T follicular helper cell (primary cell): ENCODE measurements at places on chromosomes 6 and 20.

DNA sequence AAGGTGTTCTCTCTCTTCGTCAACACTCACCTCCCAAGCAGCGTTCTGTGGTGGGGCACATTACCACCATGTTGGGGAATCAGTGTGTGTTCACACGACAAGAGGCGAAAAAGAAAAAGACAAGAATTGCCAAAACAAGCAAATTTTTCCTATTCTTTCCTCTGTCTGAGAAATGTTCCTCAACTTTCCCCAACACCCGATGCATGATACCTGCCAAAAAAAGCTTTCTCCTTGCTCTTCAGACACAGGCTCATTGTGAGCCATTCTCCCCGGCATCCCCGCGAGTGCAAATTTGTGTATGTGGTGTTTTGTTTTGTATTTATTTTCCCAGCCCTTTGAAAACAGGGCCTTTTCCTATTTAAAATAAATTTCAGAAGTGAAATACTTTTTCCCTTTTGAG lies 100.9 kb downstream of the JAG1 start:
- DNase-seq: no peak

DNA sequence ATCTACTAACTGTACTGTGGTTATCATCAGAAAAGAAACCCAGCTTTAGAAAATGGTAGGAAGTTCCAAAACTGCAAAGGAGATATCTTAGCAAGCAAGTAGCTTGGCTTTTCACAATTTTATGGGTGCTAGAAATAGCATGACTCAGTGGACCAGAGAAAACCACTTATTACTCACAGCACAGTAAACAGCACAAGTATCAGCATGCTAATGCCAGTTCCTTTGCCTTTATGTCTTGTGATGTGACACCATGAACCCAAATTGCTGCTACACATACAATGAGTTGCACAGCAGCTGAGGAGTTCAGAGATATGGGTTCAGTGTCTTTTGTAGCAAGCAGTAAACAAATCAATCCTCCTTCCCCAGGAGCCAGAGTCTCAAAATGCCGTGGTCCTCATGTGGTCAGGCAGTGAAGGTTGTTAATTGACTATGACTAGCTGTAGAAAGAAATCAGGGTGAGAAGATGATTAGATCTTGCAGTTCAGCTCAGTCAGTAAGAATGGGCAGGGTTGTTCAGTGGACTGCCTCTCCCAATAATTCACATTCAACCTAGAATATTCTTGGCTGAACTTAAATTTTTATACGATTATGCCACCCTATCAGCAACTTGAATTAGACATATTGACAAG lies 73.3 kb downstream of the OPRM1 start:
- no peak for DNase-seq

GRCh38 chr6:167807756-167808155 lies 19.0 kb upstream of the AFDN start:
- no peak for DNase-seq

- DNase-seq: no peak
These were observed 40.4 kb upstream of the RAB23 start for GRCh38 chr6:57262488-57262887.

- no peak for DNase-seq
These were observed 233.7 kb downstream of the IBTK start for GRCh38 chr6:82013561-82014530.

GRCh38 chr6:137210903-137211302 lies 8.3 kb downstream of the IFNGR1 start:
- DNase-seq: no peak

- no peak for DNase-seq
These were observed 118.0 kb upstream of the CD93 start for GRCh38 chr20:23203951-23204730.

GRCh38 chr6:110643175-110643574 lies 166.8 kb upstream of the SLC22A16 start:
- no peak for DNase-seq

DNA sequence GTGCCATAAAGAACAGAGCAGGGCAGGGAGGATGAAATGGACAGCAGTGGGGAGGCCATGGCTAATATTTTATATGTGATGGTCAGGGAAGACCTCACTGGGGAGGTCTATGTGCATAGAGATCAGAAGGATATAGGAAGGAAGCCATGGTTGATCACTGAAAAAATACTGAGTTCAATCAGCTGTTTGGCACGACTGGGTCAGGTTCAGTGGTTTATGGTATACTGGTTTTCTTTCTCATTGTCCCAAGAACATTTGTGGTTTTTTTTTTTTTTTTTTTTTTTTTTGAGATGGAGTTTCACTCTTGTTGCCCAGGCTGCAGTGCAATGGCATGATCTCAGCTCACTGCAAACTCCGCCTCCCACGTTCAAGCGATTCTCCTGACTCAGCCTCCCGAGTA lies 78.3 kb upstream of the TIAM2 start:
- DNase-seq: no peak

DNA sequence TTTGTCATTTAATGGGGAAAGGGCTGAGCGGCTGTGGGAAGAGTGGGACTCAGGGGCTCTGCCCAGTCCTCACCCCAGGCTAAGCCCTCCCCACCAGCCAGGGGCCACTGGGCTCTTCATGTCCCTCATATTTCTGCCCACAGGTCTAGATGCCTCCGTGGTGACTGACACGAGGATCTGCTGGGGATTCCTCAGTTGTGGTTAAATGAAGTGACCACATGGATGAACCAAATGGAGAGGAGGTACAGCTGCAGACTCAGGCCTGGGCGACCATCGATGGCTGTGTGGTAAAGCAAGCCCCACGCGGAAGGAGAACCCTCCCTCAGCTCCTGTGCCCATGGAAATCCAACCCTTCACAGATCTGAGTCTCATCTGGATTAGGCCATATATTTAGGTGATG lies 29.4 kb downstream of the RAET1L start:
- no peak for DNase-seq

- DNase-seq: no peak
These were observed 26.4 kb upstream of the FAM83C start for GRCh38 chr20:35318502-35319157.

GRCh38 chr6:6629402-6629801 lies 40.9 kb downstream of the LY86 start:
- no peak for DNase-seq

DNA sequence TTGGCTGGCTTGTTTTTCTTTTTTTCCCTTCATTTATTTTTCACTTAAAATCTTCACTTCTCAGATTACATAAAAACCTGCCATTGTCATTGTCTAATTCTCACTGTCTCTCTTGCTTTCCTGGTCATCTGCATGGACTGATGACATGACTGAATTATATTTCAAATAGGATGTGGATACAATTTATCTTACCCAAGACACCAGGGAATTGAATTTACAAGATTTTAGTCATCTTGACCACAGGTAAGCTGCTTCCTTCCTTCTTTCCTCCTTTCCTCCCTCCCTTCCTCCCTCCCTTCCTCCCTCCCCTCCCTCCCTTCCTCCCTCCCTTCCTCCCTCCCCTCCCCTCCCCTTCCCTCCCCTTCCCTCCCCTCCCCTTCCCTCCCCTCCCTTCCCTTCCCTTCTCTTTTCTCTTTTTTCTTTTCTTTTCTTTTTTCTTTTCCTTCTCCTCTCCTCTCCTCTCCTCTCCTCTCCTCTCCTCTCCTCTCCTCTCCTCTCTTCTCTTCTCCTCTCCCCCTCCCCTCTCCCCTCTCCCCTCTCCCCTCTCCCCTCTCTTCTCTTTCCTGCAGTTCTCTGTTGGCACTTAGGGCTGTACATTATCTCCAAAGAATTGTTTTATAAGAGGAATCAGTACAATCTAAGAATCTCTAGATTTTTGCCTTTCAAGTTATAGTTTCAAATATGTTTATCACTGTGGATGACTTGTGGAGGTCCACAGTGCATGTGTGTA lies 171.5 kb downstream of the CARMIL1 start:
- DNase-seq: no peak

- DNase-seq: no peak
These were observed 8.3 kb upstream of the ADGB start for GRCh38 chr6:146590492-146590891.

GRCh38 chr6:150380256-150380655 lies 11.4 kb downstream of the IYD start:
- DNase-seq: no peak

DNA sequence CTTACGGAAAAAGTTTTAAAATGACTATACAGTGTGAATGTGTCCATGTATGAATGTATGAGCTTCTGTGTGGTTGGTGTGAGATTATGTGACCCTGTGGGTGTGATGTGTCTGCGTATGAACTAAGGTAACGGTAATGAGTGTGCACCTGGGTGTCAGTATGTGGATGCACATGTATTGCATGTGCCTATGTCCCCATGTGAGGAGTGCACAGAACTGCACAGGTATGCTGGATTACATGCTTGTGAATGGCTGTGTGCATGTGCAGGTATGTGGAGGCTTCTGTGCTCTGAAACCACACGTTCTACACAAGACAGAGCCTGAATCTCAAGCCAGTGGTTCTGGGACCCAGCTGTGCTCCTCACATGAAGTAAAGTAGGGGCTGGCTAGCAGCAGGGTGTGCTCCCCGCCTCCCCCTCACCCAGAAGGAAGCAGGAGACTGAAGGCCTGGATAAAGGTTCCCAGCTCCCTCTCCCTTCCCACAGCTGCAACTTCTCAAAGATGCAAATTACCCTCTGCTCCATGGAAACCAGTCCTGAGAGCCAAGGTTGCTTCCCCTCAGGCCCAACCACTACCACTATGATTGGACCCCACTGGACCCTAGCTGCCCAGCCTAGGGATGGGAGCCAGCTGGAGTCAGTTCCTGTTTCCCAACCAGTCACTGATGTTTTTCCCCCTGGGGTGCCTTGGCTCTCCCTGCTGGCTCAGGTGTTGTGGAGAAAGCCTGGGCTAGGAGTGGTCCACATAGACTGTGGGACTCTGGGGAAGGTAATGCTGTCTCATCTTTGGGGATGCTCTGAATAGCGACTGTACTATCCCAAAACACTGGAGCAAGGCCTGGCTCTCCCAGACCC lies 24.8 kb upstream of the SPDEF start:
- DNase-seq: no peak

GRCh38 chr6:53828966-53829697 lies 34.3 kb downstream of the LRRC1 start:
- no peak for DNase-seq

- DNase-seq: no peak
These were observed 82.2 kb downstream of the COL19A1 start for GRCh38 chr6:69948479-69949114.

DNA sequence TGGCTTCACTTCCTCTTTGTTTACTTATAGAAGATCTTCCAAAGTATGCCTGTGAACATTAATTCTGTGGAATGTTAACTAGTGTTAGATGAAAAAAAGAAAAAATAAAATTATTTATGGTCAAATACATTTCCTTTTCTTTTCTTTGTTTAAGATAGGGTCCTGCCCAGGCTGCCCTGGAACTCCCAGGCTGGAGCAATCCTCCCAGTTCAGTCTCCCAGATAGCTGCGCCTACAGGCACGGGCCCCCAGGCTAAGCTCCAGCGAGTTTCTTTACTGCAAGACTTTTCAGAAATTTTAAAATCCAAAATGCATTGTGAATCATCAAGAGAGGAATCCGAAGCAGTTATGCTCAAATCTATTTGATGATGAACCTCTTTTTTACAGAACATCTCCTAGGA lies 39.3 kb upstream of the IL20RA start:
- DNase-seq: no peak

DNA sequence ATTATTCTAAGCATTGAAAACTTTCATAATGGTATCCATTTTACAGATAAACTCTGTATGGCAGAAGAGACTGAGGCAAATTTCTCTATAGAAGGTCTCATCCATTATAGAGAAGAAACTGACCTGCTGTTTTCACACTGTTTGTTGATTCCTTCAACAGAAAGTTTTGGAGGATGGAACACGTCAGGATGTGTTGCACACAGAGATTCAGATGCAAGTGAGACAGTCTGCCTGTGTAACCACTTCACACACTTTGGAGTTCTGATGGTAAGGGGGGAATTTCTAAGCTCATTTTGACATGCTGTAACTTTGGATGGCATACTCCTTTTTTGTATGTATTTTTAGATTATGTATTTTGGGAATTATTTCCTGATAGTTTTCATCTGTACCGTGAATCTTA lies 109.3 kb downstream of the ADGRG6 start:
- DNase-seq: no peak

GRCh38 chr20:23995905-23996666 lies 7.5 kb upstream of the GGTLC1 start:
- DNase-seq: peak; percentile 41

DNA sequence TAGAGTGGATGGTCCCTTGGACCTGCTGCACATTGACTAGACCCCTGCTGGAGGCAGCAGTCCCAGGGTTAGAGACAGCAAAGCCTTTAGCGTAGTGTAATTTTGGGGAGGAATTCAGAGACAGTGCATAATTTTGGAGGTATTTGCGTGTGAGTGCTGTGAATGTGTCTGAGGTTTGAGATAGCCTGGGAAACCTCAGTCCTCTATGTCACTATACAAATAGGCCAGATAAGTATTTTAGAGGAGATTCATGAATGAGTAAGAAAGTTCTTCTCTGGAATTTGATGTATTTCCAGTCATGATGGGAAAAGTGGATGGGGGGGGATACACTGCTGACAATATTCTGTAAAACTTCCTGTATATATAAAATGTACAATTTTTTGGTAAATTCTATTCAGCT lies 25.8 kb upstream of the MTRF1L start:
- no peak for DNase-seq

GRCh38 chr6:142162780-142163179 lies 15.7 kb downstream of the VTA1 start:
- DNase-seq: no peak

DNA sequence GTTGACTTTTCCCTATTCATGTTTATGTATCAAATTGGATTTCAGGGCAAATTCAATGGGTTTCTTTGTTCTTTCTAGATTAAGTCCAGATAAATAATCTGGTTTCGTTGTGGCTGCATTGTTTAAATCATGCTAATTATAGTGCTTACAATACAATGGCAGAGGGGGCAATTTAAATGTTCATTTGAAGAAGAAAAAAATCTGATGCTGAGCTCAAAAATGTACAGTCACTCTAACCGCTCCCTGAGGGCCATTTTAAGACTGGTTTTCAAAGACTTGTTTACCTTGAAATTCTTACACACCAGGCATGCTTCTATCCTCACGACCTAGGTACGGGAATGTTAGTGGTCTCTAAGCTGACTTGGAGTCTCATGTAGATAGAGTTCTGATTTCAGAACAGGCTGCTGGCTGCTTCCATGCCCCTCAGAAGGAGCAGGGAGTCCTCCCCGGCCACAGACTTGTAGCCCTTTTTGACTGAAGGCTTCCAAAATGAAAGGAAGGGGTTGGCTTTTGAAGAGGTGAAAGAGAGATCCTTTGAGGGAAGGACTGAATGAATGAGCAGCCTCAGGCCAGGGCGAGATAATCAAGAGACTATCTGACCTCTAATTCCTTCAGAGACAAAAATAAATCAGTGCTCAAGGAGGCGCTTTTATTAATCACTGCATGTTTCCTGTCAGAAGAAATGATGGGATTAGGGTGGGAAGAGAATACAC lies 86.1 kb upstream of the ZNF217 start:
- DNase-seq: no peak

GRCh38 chr20:16280219-16280618 lies 293.0 kb downstream of the KIF16B start:
- DNase-seq: no peak

- no peak for DNase-seq
These were observed 270.1 kb downstream of the TFAP2A start for GRCh38 chr6:10144772-10145171.

GRCh38 chr20:61176874-61177273 lies 75.2 kb upstream of the CDH4 start:
- no peak for DNase-seq
